Thoracic aorta (tissue), 2 donors: ENCODE measurements at places on chromosomes 11 and 22. TPM values are rescaled to one million over a fixed set of nuclear protein-coding genes. Genes with fewer than 3 reads are reported as not detected.

GRCh38 chr22:30717331-30717921, 22.8 kb downstream of the OSBP2 start:
- H3K4me1 ChIP-seq: no peaks in the 10 kb centered on the region
- no peaks in the 10 kb centered on the region for H3K36me3 ChIP-seq
- DNase-seq: no peak

GRCh38 chr11:135006800-135007199, 594.8 kb upstream of the B3GAT1 start:
- no peaks in the 10 kb centered on the region for H3K27me3 ChIP-seq
- H3K4me1 ChIP-seq: no peaks in the 10 kb centered on the region
- no peak overlapping the region for H3K4me3 ChIP-seq

The KCNK7 gene
- total RNA-seq: 0.95 TPM

DNA sequence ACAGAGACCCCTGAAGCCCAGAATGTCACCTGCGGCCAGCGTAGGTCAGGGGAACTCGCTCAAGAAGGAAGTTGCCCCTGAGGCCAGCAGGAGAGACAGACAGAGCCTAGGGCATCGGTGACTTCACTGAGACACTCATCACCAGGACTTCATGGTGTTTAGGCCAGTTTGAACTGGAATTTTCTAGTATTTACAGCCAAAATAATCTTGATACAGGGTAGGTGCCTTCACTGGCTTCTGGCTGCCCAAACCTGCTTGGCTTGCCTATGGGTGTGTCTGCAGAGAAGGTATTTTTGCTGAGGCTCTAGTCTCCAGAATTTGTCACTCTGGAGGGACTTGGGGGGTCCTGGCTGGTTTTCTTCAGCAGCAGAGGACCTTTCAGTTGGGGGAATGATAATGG, 86.6 kb downstream of the FBXO7 start:
- no peak overlapping the region for H3K27ac ChIP-seq
- no peaks in the 10 kb centered on the region for H3K4me1 ChIP-seq
- DNase-seq: no peak

DNA sequence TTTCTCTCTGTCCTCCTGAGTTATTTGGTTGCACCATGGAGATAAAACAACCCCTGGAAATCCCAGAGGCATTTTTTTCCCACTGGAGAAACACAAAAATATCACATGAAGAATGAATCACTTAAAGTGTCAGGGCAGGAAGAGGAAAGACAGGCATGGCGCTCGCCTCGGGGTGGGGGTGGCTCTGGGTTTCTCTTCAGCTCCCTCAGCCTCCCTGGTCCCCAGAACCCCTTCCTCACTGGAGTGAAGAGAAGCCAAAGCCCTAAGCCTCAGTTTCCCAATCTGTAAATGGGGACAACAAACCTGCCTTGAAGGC, 938 bp downstream of the SHISAL1 start:
- no peaks in the 10 kb centered on the region for H3K36me3 ChIP-seq
- no peak for DNase-seq
- no peak overlapping the region for H3K4me3 ChIP-seq
- no peak overlapping the region for H3K27ac ChIP-seq
- peaks cover 9% of the 10 kb centered on the region for H3K4me1 ChIP-seq

- H3K4me3 ChIP-seq: no peak overlapping the region
- no peaks in the 10 kb centered on the region for H3K4me1 ChIP-seq
- no peaks in the 10 kb centered on the region for H3K27me3 ChIP-seq
- H3K36me3 ChIP-seq: peaks cover 32% of the 10 kb centered on the region
- no peak for DNase-seq
- no peak overlapping the region for H3K27ac ChIP-seq
Measured at GRCh38 chr22:20887375-20887774, 28.6 kb downstream of the SNAP29 start.

DNA sequence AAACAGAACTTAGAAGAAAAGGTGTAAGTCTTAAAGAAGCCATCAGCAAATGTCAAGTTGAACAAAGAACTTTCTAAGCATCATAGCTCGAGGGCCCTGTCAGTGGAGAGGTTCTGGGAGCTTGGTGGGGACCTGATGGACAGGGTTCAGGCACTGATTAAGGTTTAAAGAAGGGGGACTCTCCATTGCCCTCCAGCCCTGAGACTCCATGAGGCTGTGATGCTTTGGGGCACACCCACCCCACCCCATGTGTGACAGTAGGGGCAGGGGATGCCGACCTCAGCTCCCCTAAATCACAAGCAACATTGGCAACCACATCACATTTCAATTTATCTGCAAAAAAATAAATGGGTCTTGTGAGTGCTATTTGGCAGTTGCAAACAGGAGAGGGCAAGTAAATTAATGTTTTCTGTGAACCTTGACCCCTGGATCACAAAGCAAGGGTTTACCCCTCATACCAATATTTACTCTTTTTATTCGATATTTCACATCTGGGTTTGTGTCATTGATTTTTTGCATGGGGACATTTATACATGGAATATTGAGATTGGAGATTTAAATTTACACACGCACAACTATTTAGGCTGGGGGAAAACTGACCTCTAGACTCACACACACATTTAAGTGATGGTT, 37.1 kb upstream of the ANO1 start:
- no peak overlapping the region for H3K27ac ChIP-seq
- H3K36me3 ChIP-seq: no peaks in the 10 kb centered on the region
- H3K27me3 ChIP-seq: no peaks in the 10 kb centered on the region
- H3K4me3 ChIP-seq: no peak overlapping the region

DNA sequence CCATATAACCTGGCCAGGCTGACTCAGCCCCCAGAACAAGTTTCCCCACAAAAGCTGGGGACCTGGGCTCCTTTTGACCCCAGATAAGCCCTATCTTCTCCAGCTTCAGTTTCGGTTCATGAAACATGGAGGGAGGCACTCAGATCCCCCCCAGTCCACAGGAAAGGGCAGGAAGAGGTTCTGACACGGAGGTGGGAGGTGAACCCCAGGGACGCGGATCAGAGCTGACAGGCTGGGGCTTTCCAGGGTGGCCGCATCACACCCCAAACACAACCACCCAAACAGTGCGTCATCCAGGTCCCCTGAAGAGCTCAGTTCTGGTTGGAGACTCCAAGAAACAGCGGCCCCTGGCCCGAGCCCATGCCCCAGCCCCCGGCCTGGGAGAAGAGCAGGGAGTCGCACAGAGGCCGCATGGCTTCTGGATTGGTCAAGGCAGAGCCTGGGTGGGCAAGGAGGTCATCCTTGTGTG, 44.3 kb upstream of the A4GALT start:
- no peaks in the 10 kb centered on the region for H3K27me3 ChIP-seq
- H3K27ac ChIP-seq: no peak overlapping the region
- no peak for DNase-seq
- peaks cover 7% of the 10 kb centered on the region for H3K4me1 ChIP-seq
- no peak overlapping the region for H3K4me3 ChIP-seq
- no peaks in the 10 kb centered on the region for H3K36me3 ChIP-seq

GRCh38 chr11:124759266-124760204, 2.6 kb downstream of the ESAM start:
- H3K27me3 ChIP-seq: no peaks in the 10 kb centered on the region
- H3K36me3 ChIP-seq: no peaks in the 10 kb centered on the region
- peaks cover 51% of the 10 kb centered on the region for H3K4me1 ChIP-seq
- no peak for DNase-seq
- H3K27ac ChIP-seq: peak overlapping the region; percentile 81

DNA sequence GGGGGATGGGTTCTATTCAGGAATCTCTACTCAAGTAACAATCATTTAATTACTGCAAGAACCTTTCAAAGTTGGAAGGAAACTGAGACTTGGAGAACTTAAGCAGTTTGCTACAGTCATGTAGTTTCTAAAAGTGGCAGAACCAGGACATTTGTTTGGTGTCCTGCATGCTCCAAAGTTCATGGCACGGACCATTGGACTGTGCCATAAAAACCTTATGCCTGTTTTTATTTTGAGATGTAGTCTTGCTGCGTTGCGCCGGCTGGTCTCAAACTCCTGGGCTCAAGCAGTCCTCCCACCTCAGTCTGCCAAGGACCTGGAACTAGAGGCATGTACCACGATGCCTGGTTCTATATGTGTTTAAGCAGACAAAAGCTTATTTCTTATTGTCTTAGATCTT, 18.6 kb upstream of the AIFM3 start:
- peaks cover 28% of the 10 kb centered on the region for H3K4me1 ChIP-seq
- H3K4me3 ChIP-seq: no peak overlapping the region
- peaks cover 17% of the 10 kb centered on the region for H3K36me3 ChIP-seq
- DNase-seq: no peak
- no peak overlapping the region for H3K27ac ChIP-seq
- no peaks in the 10 kb centered on the region for H3K27me3 ChIP-seq

DNA sequence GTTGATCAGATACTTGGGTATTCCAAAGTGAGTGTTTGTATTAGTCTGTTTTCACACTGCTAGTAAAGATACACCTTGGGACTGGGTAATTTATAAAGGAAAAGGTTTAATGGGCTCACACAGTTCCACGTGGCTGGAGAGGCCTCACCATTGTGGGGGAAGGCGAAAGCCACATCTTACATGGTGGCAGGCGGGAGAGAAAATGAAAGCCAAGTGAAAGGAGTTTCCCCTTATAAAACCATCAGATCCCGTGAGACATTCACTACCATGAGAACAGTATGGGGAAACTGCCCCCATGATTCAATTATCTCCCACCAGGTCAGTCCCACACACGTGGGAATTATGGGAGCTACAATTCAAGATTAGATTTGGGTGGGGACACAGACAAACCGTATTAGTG, 7.0 kb downstream of the TIMM10B start:
- H3K27ac ChIP-seq: no peak overlapping the region
- H3K4me3 ChIP-seq: no peak overlapping the region
- no peak for DNase-seq
- no peaks in the 10 kb centered on the region for H3K36me3 ChIP-seq
- H3K4me1 ChIP-seq: no peaks in the 10 kb centered on the region

DNA sequence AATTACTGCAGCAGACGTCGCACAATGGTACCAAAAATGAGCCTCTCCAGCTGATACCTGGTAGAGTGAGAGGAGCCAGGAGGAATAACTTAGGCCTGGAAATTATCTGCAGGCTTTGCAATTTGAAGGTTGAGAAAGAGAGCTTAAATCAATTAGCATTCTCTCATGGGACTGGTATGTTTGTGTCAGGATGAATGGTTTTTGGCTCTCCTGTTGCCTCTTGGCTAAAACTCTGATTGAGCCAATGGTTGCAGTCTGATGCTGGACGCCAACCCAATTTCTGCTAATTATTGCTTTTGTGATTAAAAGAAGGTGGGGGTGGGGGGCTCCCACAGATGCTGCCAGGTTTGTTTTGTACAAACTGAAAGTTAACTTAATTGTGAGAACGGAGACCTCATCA, 12.5 kb upstream of the NELL1 start:
- no peaks in the 10 kb centered on the region for H3K27me3 ChIP-seq
- H3K36me3 ChIP-seq: no peaks in the 10 kb centered on the region
- H3K4me1 ChIP-seq: no peaks in the 10 kb centered on the region

The EHF gene
- 0.14 TPM for total RNA-seq

The TMA7B gene
- total RNA-seq: not detected
